Tongue (tissue), 3 donors: ENCODE measurements at places on chromosomes 2 and 18.

GRCh38 chr18:54766634-54767033 lies 61.6 kb upstream of the RAB27B start:
- DNase-seq, result no peak

DNA sequence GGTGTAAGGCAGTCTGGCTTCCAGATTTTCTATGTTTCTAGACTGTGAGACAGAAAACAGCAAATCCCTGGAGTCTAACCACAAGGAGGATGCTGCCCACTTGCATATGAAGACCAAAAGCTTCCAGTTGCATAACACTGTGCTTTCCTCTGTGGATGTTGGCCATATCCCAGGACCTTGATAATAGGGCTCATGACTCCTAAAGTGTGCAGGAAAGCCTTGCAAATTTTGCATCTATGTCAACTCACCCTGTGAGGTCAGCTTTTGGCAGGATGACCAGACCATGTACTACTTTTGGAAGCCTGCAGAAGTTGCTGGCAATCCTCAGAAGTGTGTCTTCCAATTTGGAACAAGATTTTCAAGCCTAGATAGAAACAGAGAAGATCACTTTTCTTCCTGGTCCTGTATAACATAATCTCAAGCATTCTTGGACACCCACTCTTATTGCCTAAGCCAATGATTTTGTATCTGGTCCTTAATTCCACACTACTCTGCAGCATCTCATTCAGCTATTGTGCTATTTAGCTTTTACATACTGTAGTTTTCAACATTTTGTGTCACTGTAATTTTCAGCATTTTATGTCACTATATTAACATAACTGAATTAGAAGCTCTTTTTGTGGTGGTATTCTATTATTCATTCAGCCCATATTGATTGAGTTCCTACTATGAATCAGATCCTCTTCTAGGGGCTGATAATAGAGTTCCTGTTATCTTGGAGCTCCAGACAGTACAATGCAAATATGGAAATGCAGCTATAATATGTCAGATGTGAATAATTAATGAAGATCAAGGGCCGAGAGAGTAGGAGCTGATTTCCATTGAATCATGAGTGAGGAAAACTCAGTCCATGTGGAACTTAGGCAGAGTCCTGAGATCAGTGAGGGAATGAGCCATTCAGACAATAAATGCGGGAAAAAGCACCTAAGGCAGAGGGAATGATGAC lies 85.3 kb upstream of the RAB27B start:
- peak; percentile 86 for DNase-seq

GRCh38 chr2:12334412-12334966 lies 382.2 kb upstream of the TRIB2 start:
- DNase-seq, result peak; percentile 37

DNA sequence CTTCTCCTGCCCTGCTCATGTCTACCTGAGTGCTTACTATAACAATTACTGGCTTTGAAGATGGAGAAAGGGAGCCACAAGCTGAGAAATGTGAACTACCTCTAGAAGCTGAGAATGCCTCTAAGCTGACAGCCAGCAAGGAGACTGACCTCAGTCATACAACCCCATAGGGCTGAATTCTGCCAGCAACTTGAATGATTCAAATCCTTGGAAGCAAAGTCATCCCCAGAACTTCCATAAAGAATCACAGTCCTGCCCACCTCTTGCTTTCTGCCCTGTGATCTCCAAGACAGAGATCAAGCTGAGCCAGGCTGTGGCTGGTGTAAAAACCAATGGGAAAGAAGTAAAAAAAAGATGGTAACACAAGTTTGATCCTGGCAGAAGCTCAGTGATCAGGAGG lies 288.2 kb upstream of the SPHKAP start:
- DNase-seq, result no peak

GRCh38 chr2:184577743-184578142 lies 20.6 kb upstream of the ZNF804A start:
- DNase-seq, result no peak

- peak; percentile 79 for DNase-seq
Observed at GRCh38 chr2:74066491-74067203, 81.1 kb downstream of the BOLA3 start.

DNA sequence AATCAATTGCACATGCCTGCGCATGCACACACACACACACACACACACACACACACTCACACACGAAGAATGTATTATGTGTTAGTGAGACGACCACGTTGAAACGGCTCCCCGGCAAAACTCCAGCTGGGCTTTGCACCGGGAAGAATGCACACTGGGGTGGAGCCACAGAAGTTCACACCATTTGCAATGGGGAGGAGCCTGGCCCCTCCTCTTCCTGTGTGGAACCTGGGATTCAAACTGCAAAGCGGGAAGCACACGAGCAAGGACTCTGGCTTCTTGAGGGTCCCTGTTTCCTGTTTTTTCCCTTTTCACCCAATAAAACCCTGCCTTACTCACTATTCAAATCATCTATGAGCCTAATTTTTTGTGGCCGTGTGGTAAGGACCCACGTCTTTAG lies 304.0 kb upstream of the TMEFF2 start:
- no peak for DNase-seq

GRCh38 chr2:119914266-119914665 lies 98.6 kb upstream of the EPB41L5 start:
- DNase-seq, result no peak

DNA sequence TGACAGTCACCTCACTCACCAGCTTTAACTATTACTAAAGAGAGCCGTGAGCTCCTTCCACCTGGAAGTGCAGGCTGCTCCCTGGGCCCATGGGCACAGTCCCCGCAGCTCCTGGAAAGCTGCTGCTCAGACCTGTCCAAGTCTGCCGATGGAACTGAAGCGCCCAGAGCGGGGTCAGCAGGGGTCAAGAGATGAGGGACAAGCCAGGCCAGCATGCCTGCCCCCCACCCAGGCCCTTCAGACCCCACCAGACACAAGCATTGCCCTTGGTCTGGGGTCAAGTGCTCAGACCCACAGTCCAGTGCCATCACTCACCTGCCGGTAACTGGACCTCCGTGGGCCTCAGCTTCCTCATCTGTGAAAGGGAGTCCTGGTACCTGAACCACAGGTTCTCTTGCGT lies 59.9 kb downstream of the BIN1 start:
- no peak for DNase-seq

DNA sequence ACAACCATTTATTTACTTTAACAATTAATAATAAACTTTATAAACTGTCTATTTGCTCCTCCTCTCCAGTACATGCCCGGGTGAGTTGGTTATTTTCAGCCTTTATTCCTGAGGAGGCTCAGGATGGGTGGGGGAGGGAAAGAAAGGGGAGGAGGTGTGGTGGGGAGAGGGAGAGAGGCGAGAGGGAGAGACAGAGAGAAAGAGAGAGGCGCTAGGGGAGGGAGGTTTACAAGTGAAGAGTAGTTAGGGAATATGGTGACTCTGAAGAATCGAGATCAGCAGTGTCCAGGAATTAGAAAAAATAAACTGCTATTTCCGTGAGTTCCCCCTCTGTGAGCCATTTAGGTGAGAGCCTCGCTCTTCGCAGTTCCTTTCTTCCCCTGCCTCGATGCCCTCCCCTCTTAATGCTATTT lies 138.9 kb downstream of the MEIS1 start:
- peak; percentile 35 for DNase-seq

GRCh38 chr2:12856934-12857601 lies 140.3 kb downstream of the TRIB2 start:
- DNase-seq, result no peak

DNA sequence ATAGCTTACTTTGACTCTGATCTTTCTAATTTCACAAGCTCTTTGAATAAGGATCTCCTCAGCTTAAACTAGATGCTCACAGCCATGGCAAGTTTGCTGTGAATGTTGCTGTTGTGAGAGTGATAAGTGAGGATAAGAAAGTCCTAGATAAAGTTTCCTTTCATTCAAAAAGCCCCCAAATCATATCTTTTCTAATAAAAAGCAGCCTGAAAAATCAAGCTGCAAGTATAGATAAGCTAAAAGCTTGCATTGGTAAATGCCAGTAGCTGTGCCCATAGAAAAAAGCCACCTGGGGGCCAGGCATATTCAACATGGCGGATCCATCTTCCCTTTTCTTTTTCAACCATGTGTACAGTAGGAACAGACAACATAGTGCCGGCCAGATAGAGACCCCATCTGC lies 4.3 kb downstream of the NLRC4 start:
- no peak for DNase-seq

DNA sequence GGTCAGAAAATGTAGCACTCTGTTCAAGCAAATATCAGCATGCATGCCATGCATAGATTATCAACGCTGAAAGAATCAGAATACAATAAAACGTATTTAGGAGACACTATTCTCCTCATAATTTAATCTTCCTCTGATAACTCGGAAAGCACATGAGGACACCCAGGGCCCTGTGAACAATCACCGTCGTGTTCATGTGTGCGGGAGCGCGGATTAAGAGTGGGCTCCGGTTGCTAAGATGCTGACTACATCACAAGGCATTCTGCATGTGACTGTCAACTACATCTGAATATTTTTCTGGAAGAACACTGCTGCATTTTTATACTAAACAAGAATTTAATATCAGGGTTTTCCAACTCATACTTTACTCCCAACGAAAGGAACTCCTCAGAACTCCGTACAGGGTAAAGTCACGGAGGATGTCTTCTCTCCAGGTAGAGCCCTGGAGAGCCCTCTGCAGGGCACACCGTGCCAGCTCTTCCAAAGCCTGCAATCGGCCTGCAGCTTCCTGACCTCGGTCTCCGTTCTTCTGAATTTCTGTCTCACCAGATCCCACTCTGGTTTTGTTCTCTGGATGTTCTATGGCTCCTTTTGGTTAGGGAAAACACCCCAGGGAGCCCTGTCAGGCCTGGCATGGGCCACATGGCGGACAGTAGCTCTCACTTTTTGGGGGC lies 59.6 kb downstream of the ZNF516 start:
- no peak for DNase-seq

- DNase-seq, result peak; percentile 24
Observed at GRCh38 chr2:215356948-215357461, 45.1 kb downstream of the ATIC start.

GRCh38 chr18:54991981-54992380 lies 32.7 kb upstream of the CCDC68 start:
- DNase-seq, result peak; percentile 28

GRCh38 chr2:127012868-127013267 lies 94.1 kb downstream of the BIN1 start:
- DNase-seq, result peak; percentile 14

DNA sequence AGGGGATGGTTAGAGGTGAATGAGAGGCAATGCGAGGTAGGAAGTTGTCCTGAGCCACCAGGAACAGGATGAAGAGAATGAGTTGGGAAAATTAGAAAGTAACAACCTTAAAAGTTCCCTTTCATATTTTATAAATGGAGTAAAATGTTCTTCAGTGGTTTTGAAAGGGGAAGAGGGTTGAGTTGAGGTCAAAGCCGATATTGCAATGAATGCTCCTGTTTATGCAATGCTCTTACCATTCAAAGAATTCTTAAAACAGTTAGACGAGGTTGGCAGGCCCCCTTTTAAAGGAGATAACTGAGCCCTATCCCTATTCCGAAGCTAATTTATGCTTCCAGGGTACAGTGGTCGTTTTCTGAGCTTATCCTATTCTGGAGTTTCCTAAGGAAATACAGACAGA lies 2110.3 kb upstream of the CELF4 start:
- DNase-seq, result no peak

DNA sequence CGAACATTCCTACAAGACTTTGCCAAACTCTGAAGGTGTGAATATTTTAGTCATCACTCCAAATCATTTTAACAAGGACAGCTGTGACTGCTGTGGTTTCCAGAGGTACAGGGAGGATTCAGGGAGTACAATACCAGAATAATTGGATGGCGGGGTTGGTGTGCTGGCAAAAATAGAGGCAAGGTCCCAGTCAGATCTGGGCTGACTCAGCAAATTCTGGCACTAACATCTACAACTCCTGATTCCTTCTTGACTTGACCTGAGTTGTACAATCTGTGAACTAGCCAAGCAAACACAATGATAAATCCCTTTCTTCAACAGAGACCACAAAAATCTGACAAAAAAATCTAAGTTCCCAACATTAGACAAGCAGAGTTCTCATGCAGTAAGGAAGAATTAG lies 40.4 kb downstream of the RMP24 start:
- DNase-seq, result no peak

- no peak for DNase-seq
Observed at GRCh38 chr18:261398-262073, 6.3 kb downstream of the THOC1 start.

DNA sequence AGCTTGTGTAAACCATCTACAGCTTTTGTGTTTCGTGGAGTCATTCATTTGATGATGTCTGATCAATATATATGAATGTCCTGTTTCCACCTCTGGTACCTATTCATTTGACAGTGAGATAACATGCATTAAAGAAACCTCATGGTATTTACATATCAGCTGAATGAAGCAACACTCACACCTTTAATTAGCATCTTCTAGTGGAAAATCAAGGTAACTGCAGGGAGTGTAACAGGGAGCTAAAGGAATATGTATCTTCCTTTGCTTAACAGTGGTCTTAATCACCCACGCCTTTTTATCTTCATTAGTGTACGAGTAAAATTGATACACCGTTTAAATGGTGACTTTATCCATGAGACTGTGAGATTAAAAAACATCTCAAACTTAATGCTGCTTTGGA lies 15.6 kb downstream of the SLC39A10 start:
- DNase-seq, result no peak

DNA sequence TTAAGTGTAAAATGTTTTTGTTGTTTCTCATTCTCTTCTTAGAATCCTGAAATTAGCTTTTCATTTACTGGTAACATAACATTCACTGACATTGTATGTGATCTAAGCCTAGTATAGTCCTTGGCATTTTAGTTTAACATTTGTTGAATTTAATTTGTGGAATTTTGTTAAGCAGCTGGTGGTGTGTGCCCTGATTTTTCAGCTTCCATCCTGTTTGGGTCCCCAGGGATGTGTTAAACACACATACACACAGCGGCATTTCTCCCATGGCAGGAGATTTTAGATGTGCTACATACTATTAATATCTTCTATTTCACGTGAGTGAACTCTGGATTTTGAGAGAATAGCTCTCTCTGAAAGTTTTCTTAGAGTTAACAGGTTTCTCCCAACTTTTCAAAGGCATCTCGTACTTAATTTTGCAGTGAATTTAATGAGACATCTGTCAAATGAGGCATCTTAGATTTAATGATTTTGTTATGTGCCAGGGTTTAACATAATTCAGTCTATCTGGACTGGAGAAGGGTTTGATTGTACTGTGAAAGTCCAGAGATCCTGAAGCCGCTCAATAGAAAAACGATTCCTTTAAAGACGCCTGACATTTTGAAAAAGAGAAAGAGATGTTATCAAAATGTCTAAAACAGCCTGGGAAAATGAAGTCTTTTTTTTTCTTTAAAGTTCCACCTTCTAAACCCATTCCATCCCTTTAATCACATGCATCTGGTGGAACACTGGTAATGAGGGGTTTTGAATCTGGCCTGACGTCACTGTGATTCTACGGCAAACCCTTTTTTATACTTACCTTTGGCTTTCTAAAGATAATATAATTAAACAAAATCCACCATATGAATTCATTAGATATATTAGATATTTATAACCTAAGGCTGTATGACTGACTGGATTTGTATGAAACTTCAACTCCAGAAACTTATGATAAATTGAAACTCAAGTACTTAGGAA lies 6.8 kb downstream of the PHLPP1 start:
- peak; percentile 49 for DNase-seq

- no peak for DNase-seq
Observed at GRCh38 chr2:43941359-43941758, 54.4 kb downstream of the LRPPRC start.

- DNase-seq, result no peak
Observed at GRCh38 chr2:130354139-130354428, 1.8 kb upstream of the PTPN18 start.

GRCh38 chr2:113887009-113887792 lies 2.7 kb upstream of the ACTR3 start:
- no peak for DNase-seq
